ENCODE measurements at places on chromosomes 4 and X.

GRCh38 chrX:45584717-45585116 lies 384.0 kb upstream of the DIPK2B start:
- DNase-seq, result no peak

- DNase-seq, result peak; percentile 75
Observed at GRCh38 chrX:112642349-112642748, 37.4 kb downstream of the LHFPL1 start.

DNA sequence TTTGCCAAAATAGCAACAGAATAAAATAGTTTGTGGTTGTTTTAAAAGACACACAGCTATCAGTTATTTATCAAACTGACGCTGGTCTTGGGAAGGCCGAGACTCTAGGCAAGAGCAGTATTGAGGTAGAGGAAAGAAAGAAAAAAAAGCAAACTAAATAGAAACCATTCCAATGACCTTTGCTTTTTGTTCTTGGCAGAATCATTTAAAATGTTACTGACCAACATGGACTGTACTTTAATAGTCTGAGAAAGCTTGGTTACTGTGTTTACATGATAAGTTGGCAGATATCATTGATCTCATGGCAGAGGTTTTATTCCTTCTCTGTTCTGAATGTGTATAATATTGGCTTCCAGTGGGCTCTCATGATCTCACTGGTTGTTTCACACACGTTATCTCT lies 11.9 kb downstream of the CWH43 start:
- DNase-seq, result no peak

GRCh38 chr4:48436318-48436717 lies 46.8 kb upstream of the SLC10A4 start:
- no peak for DNase-seq

DNA sequence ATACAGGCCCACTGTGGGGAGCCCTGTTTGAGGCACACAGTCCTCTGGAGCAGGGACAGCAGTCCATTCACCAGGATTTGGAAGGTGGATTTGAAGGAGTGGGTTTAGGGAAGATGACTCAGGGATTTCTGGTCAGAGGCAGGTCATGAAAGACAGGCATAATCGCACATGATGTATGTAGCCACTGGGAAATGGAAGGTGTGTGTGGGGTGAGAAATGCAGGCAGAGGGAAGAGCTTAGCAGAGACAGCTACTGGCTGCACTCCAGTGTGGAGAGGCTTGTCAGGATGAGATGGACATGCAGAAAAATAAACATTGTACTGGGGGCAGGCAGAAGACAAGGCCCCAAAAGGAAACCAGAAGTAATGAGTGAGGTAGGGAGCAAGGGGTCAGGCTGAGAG lies 85.2 kb upstream of the STS start:
- DNase-seq, result no peak

DNA sequence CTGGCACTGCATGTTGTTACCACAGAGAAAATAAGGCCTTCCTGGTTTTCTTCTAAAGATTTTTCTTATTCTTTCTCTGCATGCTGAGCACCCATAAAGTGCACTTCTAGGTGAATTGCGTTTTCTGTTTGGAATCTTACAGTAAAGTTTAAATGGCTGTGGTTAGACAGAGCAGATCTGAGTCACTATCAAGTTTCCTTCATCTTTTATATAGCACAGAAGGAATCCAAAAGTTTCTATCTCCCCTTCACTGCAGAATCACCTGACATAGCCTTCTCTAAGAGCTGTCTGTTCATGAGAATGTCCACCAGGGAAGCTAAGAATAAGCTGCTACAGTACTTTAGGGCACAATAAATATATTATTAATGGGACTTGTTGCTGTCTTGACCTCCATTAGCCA lies 455.5 kb upstream of the FAM241A start:
- no peak for DNase-seq

- DNase-seq, result no peak
Observed at GRCh38 chrX:2665387-2666304, 25.4 kb upstream of the CD99 start.

GRCh38 chr4:14742054-14742453 lies 260.2 kb upstream of the CPEB2 start:
- no peak for DNase-seq

GRCh38 chr4:73408181-73408867 lies 4.2 kb downstream of the ALB start:
- no peak for DNase-seq

- no peak for DNase-seq
Observed at GRCh38 chrX:120305531-120306141, 5.6 kb downstream of the TMEM255A start.

- no peak for DNase-seq
Observed at GRCh38 chr4:94395562-94395961, 52.9 kb upstream of the HPGDS start.

- DNase-seq, result no peak
Observed at GRCh38 chr4:112377594-112378242, 80.5 kb downstream of the ALPK1 start.

GRCh38 chrX:100356351-100356896 lies 53.6 kb downstream of the PCDH19 start:
- no peak for DNase-seq

- DNase-seq, result no peak
Observed at GRCh38 chrX:34877436-34877835, 65.2 kb upstream of the FAM47B start.

DNA sequence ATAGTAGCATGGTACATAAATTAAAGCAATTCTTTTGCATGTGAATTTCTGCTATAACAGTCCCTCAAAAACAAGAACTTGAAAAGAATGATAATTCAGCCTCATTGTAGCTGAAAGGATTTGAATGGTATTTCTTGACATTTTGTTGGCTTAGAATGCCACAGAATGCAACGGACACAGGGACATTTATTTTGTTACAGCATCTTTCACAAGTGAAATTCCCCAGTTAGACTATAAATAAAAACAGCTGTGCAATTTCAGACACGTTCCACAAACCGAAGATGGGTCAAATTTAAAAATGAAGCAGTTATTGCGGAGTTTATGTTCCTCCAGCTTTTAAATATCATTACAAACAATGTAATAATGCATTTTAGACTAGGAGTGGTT lies 82.8 kb upstream of the AMELX start:
- no peak for DNase-seq

GRCh38 chr4:1938027-1938426 lies 66.8 kb downstream of the NSD2 start:
- no peak for DNase-seq
